ENCODE measurements at places on chromosomes 7 and 10.

GRCh38 chr10:113410618-113411017 is 142.2 kb upstream of the HABP2 start:
- no peak for DNase-seq

DNA sequence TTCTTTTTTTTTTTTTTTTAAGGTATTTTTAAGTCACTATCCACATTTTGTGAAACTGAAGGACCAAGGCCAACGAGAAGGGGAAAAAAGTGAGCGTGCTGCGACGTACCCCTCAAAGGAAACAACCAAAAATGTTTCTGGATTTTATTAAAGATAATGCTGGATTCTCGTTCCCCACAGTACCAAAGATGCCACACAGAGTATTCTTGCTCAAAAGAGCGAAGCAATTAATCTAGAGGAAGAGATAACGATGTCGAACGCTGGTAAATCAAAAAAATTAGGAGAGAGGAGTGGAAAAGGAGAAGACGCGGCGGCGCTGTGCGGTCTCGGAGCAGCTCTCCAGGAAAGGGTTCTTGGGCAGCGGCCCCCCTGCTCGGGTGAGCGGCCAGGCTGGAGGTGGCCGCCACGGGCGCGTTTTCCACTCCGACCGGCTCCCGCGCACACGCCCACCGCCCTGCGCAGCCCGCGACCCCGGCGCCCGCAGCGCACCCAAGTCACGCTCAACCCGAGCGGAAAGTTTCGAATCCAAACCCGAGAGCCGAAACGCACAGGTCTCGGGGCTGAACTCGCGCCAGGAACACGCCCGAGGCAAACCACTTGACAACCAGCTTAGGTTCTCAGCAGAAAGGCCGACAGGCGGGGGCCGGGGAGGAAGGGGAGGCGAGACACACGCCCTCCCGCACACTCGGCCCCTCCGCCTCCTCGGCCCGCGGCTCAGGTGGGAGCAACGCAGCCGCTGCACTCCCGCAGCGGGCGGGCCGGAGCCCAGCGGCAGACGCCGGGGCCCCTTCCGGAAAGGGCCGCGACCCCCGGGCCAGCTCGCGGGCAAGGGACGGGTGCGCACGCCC is 989 bp downstream of the SRPK2 start:
- DNase-seq = peak; percentile 42

DNA sequence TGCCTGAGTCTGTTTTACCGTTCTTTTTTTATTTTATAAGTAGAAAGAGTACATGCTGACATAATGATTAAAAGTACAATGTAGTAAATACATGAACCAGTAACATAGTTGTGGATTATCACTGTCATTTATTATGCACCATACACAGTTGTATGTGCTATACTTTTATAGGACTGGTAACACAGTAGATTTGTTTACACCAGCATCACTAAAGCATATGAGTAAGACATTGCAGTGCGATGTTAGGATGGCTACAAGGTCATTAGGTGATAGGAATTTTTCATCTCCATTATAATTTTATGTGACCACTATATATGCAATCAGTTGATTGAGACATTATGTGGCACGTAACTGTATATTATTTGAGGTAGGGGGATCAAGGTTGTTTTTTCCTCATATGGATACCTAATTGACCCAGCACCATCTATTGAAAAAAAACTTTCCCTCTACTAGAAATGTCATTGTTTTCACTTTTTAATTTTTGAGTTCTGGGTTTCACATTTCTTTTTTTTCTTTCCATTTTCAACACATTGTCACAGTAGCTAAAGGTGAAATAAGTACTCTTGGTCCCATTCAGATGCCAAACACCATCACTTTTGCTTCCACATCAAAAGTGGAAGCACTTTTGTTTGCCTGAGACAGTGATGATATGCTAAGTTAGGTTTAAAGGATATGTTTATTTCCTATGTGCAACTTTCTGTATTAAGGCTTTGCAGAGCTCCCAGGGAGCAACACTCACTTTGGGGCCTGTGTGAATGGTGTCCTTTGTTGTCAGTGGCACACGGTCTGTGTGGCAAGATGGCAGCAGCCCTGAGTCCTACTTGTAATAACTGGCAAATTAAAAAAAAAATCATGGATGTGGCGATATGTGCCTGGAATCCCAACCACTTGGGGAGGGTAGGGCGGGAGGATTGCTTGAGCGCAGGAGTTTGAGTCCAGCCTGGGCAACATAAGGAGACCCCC is 17.1 kb downstream of the UBE2D1 start:
- DNase-seq = no peak

- no peak for DNase-seq
These were observed 7.5 kb upstream of the KLF14 start for GRCh38 chr7:130741331-130741995.

DNA sequence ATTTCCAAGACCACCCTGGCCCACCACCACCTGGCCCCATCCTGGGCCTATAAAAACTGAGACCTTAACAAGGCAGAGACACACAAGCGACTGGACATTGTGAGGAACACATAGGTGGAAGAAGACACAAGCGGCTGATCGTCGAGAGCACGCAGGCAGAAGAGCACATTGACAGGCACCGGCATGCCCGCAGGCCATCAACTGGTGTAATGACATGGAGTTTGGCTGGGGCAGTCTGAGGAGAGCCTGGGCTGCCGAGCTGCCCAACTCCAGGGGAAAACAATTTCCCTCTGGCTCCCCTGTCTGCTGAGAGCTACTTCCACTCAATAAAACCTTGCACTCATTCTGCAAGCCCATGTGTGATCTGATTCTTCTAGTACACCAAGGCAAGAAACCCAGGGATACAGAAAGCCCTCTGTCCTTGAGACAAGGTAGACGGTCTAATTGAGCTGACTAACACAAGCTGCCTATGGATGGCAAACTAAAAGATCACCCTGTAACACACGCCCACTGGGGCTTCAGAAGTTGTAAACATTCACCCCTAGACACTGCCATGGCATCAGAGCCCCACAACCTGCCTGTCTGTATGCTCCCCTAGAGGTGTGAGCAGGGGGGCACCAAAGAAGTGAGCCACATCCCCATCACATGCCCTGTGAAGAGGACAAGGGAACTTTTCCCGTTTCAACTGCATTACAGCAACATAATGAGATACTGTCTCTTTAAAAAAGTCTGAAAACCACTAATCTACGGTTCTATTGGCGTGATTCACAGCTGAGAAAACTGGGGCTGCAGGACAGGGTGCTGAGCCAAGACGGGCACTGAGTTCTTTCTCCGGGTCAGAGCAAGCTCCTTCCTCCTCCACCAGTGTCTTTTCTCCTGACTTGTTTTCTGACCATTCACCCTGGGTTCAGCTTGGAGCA is 18.5 kb upstream of the TNS3 start:
- peak; percentile 82 for DNase-seq

- DNase-seq = peak; percentile 100
These were observed 534.3 kb downstream of the PARD3 start for GRCh38 chr10:34280599-34281374.

DNA sequence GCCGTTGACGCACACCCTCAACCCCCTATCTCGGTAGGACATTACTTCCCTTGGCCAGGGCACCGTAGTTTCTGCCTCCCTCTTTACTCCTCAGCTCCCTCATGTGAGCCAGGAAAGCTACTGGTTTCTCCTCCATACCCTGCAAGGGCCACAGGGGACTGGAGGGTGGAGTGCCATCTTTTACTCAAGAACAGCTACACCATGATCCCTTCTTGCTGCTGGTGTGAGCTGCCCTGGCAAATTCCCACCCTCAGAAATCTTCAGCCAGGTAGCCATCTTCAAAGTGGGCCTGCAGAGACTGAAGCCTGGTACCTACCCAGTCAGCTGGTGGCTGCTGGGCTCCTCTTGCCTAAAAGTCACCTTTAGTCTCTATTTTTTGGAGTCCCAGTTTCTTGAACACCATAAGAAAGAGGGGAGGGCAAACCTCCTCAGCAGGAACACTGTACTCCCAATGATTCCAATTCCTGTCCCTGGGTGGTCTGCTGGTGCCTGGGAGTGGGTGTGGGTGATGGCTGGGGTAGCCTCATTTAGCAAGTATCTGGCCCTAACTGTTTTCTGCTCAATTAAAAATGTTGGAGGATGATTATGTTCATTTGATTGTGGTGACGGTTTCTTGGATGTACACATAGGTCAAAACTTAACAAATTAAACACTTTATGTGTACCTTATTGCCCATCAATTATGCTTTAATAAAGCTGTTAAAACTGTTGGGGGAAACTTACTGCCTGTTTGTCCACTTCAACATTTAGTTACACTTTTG is 105.0 kb upstream of the NPY start:
- no peak for DNase-seq

DNA sequence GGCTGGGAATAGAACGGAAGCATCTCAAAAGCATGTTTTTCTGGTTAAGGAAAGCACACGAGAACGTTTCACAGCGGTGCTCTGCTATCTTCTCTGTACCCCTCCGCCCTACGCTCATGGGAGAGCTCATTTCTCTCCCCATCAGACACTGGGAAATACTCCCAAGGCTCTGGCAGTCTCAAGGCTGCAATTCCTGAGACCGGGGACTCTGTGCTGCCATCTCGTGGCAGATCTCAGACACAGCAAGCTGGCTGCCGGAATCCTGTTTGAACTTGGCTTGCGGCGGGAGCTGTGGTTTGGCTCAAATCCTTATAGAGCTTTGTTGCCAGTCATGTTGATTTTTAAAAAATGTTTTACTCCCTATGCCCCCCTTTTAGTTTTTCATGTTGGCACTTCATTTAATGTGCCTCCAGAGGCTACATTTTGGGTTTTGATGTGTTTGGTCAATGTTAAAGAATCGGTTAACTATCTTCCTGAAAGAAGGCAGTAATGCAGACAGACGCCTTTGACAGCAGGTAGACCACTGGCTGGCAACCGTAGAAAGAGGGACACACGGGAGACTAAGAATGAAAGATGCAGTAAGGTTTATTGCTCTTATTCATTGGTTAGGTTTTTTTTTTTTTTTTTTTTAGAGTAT is 27.6 kb downstream of the BMPER start:
- peak; percentile 96 for DNase-seq

DNA sequence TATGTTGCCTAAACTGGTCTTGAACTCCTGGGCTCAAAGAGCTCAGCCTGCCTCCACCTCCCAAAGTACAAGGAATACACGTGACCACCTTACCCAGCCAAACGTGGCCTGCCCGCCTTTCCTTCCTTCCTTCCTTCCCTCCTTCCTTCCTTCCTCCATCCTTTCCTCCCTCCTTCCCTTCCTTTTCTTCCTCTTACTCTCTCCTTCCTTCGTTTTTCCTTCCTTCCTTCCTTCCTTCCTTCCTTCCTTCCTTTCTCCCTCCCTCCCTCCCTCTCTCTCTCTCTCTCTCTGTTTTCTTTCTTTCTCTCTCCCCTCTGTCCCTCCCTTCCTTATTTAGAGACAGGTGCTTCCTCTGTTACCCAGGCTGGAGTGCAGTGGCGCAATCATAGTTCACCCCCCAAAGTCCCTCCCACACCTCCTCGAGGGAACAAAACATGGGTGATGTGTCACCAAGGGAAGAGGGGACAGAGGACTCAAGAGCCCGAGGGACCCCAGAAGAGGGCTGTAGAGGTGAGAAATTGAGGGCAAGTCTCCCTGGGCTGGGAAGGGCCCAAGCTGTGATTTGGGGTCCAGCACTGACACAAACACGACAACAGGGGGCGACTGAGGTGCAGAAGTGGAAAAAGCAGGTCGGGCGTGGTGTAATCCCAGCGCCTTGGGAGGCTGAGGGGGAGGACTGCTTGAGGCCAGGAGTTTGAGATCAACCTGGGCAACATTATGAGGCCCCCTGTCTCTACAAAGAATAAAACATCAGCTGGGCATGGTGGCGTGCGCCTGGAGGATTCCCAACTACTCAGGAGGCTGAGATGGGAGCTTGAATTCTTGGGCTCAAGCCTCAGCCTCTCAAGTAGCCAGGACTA is 28.1 kb downstream of the EPHB4 start:
- DNase-seq = peak; percentile 73

DNA sequence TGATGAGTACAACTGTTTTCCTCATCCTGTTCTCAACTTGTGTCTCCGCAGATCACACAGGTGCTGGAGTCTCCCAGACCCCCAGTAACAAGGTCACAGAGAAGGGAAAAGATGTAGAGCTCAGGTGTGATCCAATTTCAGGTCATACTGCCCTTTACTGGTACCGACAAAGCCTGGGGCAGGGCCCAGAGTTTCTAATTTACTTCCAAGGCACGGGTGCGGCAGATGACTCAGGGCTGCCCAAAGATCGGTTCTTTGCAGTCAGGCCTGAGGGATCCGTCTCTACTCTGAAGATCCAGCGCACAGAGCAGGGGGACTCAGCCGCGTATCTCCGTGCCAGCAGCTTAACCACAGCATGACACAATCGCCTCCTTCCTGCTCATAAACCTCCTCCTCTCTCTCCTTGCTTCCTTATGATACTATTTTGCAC is 126.7 kb upstream of the PRSS58 start:
- peak; percentile 86 for DNase-seq

GRCh38 chr7:17150018-17150417 is 148.4 kb upstream of the AHR start:
- no peak for DNase-seq

- no peak for DNase-seq
These were observed 28.0 kb downstream of the GSAP start for GRCh38 chr7:77388055-77388641.

GRCh38 chr7:135459076-135459475 is 50.8 kb downstream of the CNOT4 start:
- no peak for DNase-seq

DNA sequence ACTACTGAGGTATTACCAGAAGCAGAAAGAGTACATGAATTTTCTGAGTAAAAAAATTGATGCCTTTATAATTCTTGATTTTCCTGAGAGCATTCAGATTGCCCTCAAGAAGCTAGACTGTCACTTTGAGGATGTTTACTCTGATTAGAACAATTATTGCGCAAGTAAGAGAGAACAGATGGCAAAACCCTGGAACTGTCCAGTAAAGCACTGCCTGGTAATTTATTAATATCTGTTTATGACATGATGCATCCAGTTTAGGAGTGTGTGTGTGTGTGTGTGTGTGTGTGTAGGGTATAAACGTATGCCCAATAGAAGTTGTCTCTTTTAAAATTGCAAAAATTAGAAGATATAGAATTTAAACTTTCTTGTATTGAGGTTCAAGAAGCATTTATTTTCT is 379.7 kb downstream of the PHTF2 start:
- peak; percentile 73 for DNase-seq

- no peak for DNase-seq
These were observed 7.1 kb downstream of the PCGF5 start for GRCh38 chr10:91227576-91227975.

- DNase-seq = no peak
These were observed 97.9 kb downstream of the TSPAN12 start for GRCh38 chr7:120760050-120760449.

DNA sequence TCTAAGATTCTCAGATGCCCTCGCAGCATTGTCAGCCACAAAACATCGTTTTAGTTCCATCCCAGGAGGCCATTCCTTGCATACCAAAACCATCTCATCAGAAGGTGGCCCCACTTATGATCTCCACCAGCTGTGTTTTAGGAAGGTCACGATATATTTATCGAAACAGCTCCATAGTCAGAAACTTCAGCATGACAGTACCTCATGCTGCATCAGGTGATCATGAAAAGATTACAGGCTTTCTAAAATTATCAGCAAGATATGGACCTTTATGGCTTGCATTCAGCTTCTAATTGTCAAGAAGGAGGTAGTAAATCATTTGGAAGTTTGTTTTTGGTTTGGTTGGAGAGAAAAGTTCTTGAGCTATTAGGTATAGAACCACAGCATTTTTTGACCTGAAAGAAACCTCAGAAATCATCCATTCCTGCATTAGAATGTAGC is 20.0 kb downstream of the JAZF1 start:
- DNase-seq = no peak
